ENCODE measurements at places on chromosomes 13 and 19.

GRCh38 chr13:109657395-109657794 lies 129.0 kb downstream of the IRS2 start:
- no peak for DNase-seq

DNA sequence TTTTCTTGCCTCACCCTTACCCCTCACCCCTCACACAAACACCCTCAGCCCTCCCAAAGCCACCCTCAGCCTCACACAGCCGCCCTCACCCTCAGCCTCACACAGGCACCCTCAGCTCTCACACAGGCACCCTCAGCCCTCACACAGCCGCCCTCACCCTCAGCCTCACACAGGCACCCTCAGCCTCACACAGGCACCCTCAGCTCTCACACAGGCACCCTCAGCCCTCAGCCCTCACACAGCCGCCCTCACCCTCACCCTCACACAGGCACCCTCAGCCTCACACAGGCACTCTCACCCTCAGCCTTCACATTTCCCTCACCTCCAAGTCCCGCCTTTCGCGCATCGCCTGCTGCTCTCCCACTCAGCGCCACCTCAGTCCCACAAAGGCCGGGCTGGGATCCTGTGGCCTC lies 287 bp upstream of the ZSCAN22 start:
- DNase-seq: no peak

GRCh38 chr19:15320116-15320515 lies 12.2 kb downstream of the BRD4 start:
- peak; percentile 41 for DNase-seq

- DNase-seq: no peak
Measured at GRCh38 chr19:28642787-28643683, 569.9 kb downstream of the UQCRFS1 start.

GRCh38 chr13:74819549-74819948 lies 662.4 kb downstream of the TBC1D4 start:
- no peak for DNase-seq

DNA sequence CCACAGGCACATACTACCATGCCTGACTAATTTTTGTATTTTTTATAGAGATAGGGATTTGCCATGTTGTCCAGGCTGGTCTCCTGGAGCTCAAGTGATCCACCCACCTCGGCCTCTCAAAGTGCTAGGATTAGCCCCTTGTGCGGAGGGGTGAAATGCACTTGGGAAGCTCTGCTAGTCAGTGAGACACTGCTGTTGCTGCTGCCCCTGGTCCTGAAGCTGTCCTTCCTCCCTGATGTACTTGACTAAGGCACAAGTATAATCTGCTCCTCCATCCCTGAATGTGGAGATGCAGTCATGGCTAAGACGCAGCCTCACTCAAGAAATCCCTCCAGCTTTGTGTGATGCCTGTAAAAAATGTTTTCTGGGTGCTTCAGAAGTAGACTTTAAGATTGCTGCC lies 124.5 kb downstream of the KCTD15 start:
- DNase-seq: no peak

DNA sequence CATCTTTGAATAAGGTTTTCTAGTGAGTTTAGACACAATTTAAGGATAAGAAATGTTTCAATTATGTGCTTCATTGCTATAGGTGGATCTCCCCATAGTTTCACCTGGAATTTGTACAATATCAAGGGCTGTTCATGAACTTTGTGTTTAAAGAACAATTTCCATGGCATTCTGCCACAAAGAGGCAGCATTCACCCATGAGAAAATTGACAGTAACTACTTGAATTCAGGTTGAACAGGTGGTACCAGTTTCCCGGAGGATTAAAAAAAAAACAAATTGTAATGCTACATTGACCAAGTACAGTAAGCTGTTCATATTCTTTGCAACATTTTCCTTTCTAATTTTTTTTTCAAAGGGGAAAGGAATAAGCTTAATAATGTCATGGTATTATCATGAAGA lies 9.1 kb downstream of the SLITRK5 start:
- DNase-seq: no peak

DNA sequence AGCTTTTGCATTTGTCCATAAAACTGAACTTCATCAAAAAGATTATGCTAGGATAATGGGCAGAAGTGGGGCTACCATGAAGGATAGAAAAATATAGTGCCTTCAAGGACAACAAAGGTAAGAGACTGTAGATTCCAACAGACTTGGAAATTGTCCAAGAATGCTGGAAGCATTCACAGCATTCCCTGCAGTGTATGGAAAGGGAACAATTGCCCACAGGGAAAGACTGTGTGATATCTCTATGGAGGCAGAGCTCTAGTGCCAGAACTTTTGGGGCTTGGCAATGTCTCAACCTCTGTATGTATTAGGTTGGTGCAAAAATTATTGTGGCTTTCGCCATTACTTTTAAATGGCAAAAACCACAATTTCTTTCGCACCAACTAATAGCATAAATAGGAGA lies 1598.8 kb upstream of the MIR17HG start:
- no peak for DNase-seq

GRCh38 chr13:41568143-41568971 lies 111.0 kb downstream of the RGCC start:
- no peak for DNase-seq

DNA sequence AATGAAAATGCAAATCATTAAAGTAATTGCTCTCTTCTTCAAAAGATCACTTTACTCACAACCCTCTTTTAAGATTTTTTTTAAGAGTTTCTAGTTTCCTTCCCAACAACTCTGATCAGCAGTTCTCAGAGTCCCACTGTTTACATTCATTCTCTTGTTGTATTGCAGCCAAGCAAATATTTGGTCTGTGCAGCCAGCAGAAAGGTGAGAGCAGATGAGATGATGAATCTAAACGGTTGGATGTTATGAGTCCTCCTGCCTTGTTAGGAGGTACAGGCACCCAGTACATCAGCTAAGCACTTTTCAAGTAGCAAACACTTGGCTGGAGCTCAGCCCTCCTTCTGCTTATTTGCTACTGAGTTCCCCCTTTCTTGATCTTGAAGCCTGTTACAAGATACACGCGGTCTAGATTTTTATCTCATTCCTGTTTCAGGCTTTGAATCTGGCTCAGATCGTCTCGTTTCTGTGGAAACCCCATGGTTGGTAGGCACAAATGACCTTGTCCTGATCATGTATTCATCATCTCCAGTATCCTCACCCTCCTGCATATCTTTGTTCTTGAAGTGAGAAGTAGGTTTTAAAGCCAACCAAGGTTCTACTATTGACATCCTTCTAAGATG lies 300.7 kb downstream of the DCT start:
- no peak for DNase-seq

- DNase-seq: no peak
Measured at GRCh38 chr19:3692141-3693024, 7.9 kb downstream of the PIP5K1C start.

DNA sequence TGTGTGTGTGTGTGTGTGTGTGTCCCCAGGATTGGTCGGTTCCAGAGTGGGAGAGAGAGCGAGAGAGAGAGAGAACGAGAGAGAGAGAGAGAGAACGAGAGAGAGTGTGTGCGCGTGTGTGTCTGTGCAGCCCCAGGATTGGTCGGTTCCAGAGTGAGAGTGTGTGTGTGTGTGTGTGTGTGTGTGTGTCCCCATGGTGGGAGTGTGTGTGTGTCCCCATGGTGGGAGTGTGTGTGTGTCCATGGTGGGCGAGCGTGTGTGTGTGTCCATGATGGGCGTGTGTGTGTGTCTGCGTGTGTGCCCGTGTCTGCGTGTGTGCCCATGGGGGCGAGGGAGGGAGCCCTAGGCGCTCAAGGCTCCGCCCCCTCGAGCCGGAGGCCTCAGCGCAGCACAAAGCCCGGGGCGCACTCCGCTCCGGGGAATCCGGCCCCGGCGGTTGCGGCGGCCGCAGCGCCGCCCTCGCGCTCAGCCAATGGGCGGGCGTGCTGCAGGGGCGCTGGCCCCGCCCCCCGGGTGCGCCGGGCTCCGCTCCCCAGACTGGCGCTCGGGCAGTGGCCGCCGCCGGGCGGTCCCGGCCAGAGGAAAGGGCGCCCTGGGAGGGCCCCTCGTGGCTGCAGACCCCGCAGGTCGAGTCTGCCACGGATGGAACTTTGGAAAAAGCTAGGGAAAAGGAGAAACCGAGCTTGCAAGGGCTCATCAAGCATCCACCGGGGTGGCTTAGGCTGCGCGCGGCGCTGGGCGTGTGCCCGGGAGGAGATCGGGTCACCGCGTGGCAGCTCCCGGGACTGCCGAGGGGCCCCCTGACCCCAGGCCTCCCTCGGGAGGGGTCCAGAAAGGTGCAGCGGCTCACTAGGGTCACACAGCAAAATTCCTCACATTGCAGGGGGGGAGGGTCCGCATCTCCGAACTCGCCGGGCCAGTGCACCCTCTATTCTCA lies 96.2 kb downstream of the INSR start:
- DNase-seq: peak; percentile 73

- DNase-seq: no peak
Measured at GRCh38 chr19:16654140-16654539, 5.8 kb downstream of the SMIM7 start.

- no peak for DNase-seq
Measured at GRCh38 chr13:93646245-93646644, 419.6 kb downstream of the GPC6 start.
